ENCODE measurements at places on chromosomes 5 and 9. TPM values are rescaled to one million over a fixed set of nuclear protein-coding genes. Genes with fewer than 3 reads are reported as not detected.

DNA sequence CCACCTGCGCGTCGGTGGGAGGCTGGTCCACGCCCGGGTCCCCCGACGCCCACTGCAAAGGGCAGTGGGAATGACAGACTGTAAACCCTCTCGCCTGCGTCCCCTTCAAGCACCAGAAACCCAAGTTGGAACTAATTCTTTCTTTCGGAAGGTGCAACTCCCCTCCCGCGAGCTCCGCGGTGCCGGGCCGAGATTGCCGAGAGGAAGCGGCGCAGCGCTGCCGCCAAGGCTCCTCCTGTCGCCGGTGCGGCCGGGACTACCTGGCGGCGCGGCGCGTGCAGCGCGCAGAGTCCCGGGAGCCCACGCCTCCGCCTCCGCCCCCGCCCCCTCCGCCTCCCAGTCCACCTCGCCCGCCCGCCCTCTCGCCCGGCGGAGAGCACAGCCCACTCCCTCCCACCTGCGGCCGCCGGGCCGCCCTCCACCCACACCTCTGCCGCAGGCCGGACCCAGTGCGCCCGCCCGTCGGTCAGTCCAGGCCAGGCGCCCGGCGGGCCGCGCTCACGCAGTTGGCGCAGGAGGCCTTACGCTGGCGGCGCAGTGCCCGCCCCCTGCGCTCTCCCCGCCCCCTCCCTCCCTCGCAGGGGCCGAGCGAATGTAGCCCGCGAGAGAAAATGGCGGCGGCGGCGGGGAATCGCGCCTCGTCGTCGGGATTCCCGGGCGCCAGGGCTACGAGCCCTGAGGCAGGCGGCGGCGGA is at the start of gene MAP3K1:
TSS of gene MAP3K1 (plus strand) at position 587 of the 695 bp plus-strand sequence. CDS start at position 612, 25 bp downstream.
- H3K27me3 ChIP-seq, result no peaks in the 10 kb centered on the region
- H3K4me3 ChIP-seq, result peak within 1 kb of the TSS; percentile 77
- H3K27ac ChIP-seq, result peak within 1 kb of the TSS; percentile 94
- peaks cover 13% of the 10 kb centered on the region for H3K4me1 ChIP-seq
- H3K36me3 ChIP-seq, result no peaks in the 10 kb centered on the region

DNA sequence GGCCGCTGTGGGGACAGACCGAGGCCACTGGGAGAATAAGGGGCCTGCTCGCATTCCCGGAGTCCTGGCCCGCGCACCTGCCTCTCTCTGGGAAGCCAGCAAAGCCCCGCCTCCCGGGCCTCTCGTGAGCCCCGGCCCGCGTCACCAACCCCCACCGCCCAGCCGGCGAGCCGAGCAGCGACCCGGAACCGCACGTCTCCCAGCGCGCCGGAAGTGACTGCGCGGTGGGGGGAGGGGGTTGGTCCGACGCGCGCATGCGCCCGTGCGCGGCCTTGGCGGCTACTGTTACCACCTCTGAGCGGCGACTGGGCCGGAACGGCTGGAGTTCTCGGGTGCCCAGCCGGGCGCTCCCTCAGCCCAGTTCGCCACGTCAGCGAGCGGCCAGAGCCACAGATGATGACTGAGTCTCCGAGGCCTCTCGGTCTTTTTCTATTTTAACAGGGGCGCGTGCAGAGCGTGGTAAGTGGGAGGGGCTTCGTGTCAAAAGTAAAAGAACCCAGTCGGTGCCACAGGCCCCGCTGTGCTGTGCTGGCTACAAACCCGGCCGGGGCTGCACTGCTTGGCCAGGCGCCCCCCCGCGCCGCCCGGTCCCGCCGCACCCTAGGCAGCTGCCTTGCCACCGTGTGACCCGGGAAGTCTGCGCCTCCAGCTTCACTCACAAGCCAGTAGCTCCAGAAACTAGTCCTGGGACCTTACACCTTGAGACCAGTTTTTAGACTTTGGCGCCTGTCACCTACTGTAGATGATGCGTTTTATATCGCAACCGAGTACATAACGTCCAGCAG is at the start of gene GOLGA1:
TSS of gene GOLGA1 (minus strand) at position 190 of the 785 bp plus-strand sequence. CDS start 2,372 bp downstream, outside the sequence.
- no peaks in the 10 kb centered on the region for H3K36me3 ChIP-seq
- DNase-seq, result peak; percentile 89
- no peaks in the 10 kb centered on the region for H3K4me1 ChIP-seq
- H3K27me3 ChIP-seq, result no peaks in the 10 kb centered on the region
- H3K4me3 ChIP-seq, result peak within 1 kb of the TSS; percentile 96
- H3K27ac ChIP-seq, result peak within 1 kb of the TSS; percentile 92

DNA sequence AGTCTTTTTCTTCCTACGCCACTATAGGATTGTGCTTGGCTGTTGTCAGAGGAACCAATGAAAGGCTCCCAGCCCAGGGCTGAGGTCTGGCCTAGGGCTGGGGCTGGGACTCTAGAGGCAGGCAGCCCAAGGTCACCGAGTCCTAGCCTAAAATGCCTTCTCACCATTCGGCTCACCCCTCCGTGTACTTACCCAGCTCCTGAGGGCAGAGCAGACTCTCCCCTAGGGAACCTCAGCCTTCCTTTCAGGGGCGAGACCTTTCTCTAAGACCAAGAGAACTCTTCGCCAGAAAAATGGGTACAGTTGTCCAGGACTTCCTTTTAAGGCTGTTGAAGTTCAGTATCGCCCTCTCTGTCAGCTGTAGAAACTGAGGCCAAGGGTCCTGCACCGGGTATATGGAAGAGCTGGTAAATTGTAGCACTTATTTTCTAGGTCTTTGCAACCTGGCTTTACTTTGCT is 1.7 kb upstream of the SPRY4 start:
- no peaks in the 10 kb centered on the region for H3K27me3 ChIP-seq
- no peaks in the 10 kb centered on the region for H3K36me3 ChIP-seq

- H3K4me3 ChIP-seq, result no peak overlapping the region
- DNase-seq, result no peak
- no peak overlapping the region for H3K27ac ChIP-seq
- H3K27me3 ChIP-seq, result no peaks in the 10 kb centered on the region
Observed at GRCh38 chr5:150038547-150038946, 38.0 kb downstream of the HMGXB3 start.

DNA sequence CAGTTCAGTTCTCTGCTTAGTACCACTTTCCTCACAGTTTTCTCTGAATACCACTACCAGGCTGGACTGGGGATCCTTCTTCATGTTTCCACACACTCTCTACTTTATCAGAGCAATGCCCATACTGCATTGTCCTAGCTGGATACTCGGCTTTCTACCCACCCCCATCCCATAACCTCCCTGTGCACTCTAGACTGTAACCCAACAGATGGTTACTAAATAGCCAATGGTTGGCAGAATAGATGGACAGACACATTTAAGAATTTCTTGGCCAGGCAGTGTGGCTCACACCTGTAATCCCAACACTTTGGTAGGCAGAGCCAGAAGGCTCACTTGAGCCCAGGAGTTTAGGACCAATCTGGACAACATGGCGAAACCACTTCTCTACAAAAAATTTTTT is 22.8 kb downstream of the CDK5RAP2 start:
- H3K27me3 ChIP-seq, result no peaks in the 10 kb centered on the region
- no peaks in the 10 kb centered on the region for H3K4me1 ChIP-seq
- no peaks in the 10 kb centered on the region for H3K36me3 ChIP-seq
- H3K27ac ChIP-seq, result no peak overlapping the region
- H3K4me3 ChIP-seq, result no peak overlapping the region

GRCh38 chr5:59367791-59368394 is 525.6 kb downstream of the PDE4D start:
- no peak overlapping the region for H3K4me3 ChIP-seq
- no peaks in the 10 kb centered on the region for H3K27me3 ChIP-seq
- DNase-seq, result peak; percentile 70
- no peak overlapping the region for H3K27ac ChIP-seq

- H3K27ac ChIP-seq, result no peak overlapping the region
- H3K36me3 ChIP-seq, result no peaks in the 10 kb centered on the region
- no peak for DNase-seq
- no peak overlapping the region for H3K4me3 ChIP-seq
- H3K27me3 ChIP-seq, result no peaks in the 10 kb centered on the region
- H3K4me1 ChIP-seq, result no peaks in the 10 kb centered on the region
Observed at GRCh38 chr5:147479444-147479843, 30.4 kb downstream of the DPYSL3 start.

- H3K36me3 ChIP-seq, result no peaks in the 10 kb centered on the region
- peak overlapping the region; percentile 45 for H3K4me3 ChIP-seq
- H3K4me1 ChIP-seq, result no peaks in the 10 kb centered on the region
Observed at GRCh38 chr5:149408252-149409099, 29.4 kb upstream of the IL17B start.

GRCh38 chr9:89066835-89067234 is 75.6 kb downstream of the S1PR3 start:
- no peak overlapping the region for H3K4me3 ChIP-seq
- no peaks in the 10 kb centered on the region for H3K4me1 ChIP-seq
- no peak for DNase-seq
- no peaks in the 10 kb centered on the region for H3K36me3 ChIP-seq
- no peak overlapping the region for H3K27ac ChIP-seq

DNA sequence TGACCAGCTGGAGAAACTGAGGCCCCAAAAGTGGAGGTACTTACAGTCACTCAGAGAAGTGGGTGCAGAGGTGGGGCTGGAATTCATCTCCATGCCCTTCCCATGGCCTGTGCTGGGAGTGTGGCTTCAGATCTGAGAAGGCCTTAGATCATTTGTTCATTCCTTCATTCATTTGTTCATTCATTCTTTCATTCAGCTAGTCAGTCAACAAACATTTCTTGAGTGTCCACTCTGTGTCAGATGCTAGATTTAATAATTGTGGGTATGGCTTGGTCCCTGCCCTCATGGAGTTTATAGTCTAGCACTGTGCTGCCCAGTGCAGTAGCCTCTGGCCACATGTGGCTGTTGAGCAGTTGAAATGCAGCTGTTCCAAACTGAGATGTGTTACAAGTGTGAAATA is 19.0 kb upstream of the CRB2 start:
- H3K27ac ChIP-seq, result no peak overlapping the region
- no peaks in the 10 kb centered on the region for H3K36me3 ChIP-seq
- no peaks in the 10 kb centered on the region for H3K27me3 ChIP-seq
- peaks cover 25% of the 10 kb centered on the region for H3K4me1 ChIP-seq

DNA sequence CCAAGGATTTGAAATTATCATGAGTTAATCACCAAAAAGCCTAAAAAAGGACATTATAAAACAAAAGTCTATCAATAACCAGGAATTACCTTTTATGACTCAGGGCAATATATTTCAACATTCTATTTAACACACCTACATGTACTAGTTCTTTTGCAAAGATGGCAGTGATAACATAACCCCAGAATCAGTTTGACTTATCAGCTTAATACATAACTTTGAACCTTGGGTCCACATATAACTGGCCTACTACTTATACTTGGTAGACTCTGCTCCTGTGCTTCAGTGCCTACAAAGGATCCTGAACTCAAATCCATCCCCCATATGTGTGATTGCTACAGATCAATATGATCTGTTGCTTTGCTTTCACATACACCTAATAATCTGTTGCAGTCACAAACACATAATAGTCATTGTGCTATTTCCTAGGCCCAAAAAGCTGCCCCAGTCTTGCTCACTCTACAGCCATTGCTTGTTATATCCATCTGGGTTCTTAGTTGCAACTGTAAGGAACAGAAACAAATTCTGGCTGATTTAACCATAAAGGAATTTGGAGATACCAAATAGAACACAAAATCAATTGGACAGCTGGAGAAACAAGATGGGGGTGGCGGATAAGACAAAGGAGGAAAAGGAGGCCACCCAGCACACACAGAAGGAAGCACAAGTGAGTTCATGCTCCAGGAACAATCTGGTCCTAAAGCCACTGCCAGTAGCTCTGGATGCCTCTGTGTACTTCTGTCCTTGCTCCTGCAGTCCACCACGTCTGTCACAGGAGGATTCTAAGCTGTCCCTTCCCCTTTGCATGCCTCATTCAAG is 25.5 kb downstream of the DEPDC1B start:
- peak overlapping the region; percentile 36 for H3K27ac ChIP-seq
- DNase-seq, result no peak
- no peaks in the 10 kb centered on the region for H3K4me1 ChIP-seq
- H3K36me3 ChIP-seq, result no peaks in the 10 kb centered on the region
- no peak overlapping the region for H3K4me3 ChIP-seq
- no peaks in the 10 kb centered on the region for H3K27me3 ChIP-seq

- no peak overlapping the region for H3K27ac ChIP-seq
- H3K27me3 ChIP-seq, result no peaks in the 10 kb centered on the region
- DNase-seq, result no peak
- no peak overlapping the region for H3K4me3 ChIP-seq
- peaks cover 39% of the 10 kb centered on the region for H3K36me3 ChIP-seq
Observed at GRCh38 chr9:127746959-127747569, 12.0 kb upstream of the TOR2A start.

- no peaks in the 10 kb centered on the region for H3K27me3 ChIP-seq
- DNase-seq, result no peak
- no peaks in the 10 kb centered on the region for H3K4me1 ChIP-seq
- no peak overlapping the region for H3K4me3 ChIP-seq
- H3K36me3 ChIP-seq, result peaks cover 51% of the 10 kb centered on the region
Observed at GRCh38 chr5:38871790-38872551, 26.2 kb downstream of the OSMR start.

GRCh38 chr5:133459474-133460160 is 152.7 kb downstream of the FSTL4 start:
- H3K27me3 ChIP-seq, result no peaks in the 10 kb centered on the region
- H3K36me3 ChIP-seq, result no peaks in the 10 kb centered on the region
- no peak for DNase-seq
- H3K4me3 ChIP-seq, result no peak overlapping the region

Gene CNTNAP3
- total RNA-seq, result 20.8 TPM

Gene CCDC192
- total RNA-seq, result 2.1 TPM

Gene TMED9
- total RNA-seq, result 83.3 TPM

Gene PDE8B
- 6.3 TPM for total RNA-seq

Gene IFNA2
- not detected for total RNA-seq

Gene PCDHGA10
- 15.0 TPM for total RNA-seq

Gene MGAT4B
- 52.7 TPM for total RNA-seq

Gene MYO10
- 36.9 TPM for total RNA-seq

Gene RHOBTB3
- total RNA-seq, result 173 TPM

Gene BTNL3
- total RNA-seq, result not detected
